ENCODE measurements at places on chromosomes 4 and X.

DNA sequence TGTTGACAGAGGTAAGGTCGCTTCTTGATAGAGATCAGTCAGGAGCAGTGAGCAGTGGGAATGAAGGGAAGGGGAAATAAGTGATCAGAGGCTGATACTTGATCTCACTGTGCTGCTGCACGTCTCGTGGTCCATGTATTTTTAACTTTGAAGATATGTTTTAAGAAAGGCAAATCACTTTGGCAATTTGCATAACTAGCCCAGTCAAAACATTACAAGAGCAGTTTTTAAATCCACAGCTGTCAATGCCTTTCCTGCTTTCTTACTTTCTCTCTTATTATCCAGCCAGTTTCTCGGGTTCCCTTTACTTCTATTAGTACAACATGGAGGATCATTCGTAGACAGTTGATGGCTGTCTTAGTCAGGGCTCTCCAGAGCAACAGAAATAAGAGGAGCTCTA lies 472.8 kb downstream of the TMA16 start:
- DNase-seq = no peak

DNA sequence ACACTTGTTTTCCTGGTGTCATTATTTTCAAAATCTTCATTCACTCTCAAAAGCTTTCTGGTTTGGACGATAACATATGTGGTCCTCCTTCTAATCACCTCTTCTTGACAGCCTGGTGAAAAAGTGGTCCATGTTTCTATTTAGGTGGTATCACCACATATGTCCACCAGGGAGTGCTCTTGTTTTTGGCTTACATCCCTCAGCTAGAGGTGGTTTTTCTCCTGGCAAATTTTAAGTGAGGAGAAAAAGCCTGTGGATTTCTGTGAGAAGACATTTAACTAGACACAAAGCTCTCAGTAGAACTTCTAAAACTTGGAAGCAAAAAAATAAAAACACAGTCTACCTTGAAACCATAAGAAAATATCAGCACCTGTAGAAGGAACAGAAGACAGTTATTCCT lies 58.0 kb upstream of the FRMPD4 start:
- DNase-seq = no peak

DNA sequence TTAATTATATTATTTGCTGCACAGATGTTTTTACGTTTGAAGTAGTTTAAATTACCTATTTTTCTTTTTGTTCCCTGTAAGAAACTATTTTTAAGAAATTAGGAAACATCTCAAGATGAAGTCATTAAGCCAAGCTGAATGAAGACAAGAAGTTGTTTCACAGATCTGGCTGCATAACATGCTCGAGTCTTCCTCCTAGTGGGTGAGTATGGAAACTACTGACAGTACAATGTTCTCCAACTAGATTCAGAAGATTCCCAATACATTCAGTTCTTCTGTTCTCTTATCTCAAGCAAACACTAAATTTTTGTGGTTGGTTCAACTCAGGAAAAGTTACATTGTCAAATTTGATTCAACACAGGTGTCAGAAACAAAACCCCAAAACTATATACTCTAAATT lies 256.8 kb upstream of the VCX start:
- no peak for DNase-seq

GRCh38 chr4:94976371-94977011 lies 218.7 kb downstream of the BMPR1B start:
- DNase-seq = no peak

- DNase-seq = no peak
These were observed 993.6 kb downstream of the ARAP2 start for GRCh38 chr4:35250761-35251160.
